ENCODE measurements at places on chromosomes 13 and 19.

DNA sequence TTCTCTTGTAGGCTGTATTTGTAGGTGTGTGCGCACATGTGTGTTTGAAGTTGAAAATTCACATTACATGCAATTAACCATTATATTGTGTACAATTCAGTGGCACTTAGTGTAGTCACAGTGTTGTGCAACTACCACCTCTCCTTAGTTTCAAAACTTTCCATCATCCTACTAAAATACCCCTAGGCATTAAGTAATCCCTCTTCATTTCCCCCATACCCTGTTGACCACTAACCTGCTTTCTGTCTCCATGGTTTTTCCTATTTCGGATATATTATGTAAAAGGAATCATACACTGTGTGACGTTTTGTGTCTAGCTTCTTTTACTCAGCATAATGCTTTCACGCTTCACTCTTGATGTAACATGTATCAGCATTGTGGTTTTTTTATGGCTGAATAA is 16.1 kb downstream of the LSM14A start:
- no peak for DNase-seq

- DNase-seq: no peak
These were observed 92.1 kb downstream of the ABCC4 start for GRCh38 chr13:95209109-95209508.

GRCh38 chr19:1134431-1134830 is 30.6 kb downstream of the GPX4 start:
- no peak for DNase-seq

GRCh38 chr13:53126841-53127245 is 98.2 kb downstream of the OLFM4 start:
- no peak for DNase-seq

GRCh38 chr19:4414800-4415321 is 12.4 kb downstream of the CHAF1A start:
- no peak for DNase-seq

DNA sequence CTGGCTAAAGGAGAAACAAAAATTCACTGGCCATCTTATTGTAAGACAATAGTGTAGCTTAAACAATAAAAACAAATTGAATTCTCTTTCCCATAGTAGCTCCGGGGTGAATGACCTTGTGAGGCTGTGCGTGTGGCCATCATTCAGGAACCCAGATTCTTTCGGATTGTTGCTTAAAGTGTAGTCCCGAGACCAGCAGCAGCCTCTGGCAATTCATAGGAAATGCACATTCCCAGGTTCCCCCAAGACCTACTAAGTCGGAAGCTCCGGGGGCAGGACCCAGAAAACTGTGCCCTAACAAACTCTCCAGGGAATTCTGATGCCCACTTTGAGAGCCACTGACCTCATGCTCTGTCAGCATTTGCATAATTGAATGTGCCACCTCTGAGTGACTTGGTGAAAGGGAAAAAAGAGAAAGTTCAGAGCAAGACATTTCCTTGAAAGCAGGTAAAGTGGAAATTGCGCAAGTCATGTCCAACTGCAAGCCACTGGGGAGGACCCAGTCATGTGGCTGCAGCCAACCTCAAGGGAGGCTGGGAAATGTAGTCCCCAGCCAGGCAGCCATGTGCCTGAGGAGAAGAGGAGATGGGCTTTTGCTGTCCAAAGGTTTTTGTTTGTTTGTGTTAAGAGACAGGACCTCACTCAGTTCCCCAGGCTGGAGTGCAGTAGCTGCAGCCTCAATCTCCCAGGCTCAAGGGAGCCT is 50.7 kb upstream of the PNMA8B start:
- DNase-seq: no peak

DNA sequence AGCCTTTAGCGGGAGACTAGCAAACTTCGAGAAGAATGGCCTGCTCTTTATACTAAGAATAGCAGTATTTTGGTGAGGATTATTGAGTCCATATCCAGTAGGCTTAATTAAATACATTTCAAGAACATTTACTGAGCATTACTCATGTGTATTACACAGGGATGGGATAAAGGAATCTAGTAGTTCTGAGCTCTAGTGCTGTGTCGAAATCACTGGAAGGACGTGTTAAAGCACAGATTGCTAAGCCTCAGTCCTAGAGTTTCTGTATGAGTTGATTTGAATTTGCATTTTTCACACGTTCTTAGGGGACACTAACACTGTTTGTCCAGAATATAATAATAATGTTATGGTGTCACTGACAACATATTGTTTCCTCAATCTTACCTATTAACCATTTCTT is 9.0 kb downstream of the ZNF302 start:
- no peak for DNase-seq

DNA sequence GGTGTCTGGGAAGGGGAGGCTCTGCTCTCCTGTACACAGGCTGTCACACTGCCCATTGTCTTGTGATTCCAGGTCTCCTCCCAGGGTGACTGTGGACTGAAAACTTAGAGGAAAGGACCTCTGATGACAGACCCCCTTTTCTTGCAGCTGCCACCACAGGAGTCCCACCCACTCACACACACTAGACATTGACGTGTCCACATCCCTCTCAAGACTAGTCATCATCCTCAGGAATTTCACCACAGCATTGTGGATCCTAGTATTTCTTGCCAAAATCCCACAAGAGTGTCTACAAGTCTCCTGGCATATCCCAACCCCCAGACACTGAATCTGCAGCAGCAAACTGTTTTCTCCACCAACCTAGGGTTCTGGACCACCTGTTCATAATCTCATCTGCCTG is 5.3 kb downstream of the ZNF85 start:
- DNase-seq: no peak

- DNase-seq: no peak
These were observed 7.7 kb upstream of the GPR18 start for GRCh38 chr13:99265821-99266426.

DNA sequence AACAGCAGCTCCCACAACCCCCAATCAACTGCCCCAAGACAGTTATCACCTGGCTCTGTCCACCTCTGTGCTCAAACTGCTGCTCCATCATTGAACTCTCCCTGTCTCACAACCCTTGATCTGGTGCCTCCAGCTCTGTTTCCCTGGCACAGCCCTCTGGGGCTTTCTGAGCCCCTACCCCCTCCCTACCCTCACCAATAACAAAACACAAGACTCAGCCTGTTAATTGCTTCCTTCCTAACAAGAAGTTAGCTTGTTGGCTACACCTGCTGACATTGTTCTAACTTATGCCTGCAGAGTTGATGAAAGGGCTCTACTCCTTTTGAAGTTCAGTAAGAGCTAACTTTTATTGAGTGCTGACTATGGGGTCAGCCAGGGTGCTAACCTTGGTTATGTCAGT is 99.4 kb upstream of the FNDC3A start:
- no peak for DNase-seq

- no peak for DNase-seq
These were observed 238.4 kb downstream of the TUBA3C start for GRCh38 chr13:18943273-18943672.

DNA sequence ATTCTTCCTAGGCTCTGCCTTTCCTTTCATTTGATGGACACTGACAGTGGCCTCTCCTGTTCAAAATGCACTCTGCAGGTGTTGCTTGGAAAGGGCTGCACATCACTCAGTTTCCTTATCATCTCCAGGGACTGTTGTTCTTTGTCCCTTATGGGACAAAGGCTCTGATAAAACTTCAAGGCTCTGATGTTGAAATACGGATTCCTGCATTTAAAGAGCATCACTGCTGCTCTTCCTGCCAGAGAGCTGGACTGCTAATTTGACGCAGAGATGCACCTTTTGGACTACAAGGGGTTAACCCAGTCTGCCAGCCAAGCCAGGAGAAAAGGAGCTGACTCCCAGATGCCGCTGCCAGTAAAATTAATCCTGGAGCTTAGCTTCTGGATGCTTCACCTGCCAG is 952.1 kb downstream of the DIAPH3 start:
- DNase-seq: no peak

GRCh38 chr13:81207636-81208035 is 866.7 kb upstream of the SPRY2 start:
- no peak for DNase-seq

DNA sequence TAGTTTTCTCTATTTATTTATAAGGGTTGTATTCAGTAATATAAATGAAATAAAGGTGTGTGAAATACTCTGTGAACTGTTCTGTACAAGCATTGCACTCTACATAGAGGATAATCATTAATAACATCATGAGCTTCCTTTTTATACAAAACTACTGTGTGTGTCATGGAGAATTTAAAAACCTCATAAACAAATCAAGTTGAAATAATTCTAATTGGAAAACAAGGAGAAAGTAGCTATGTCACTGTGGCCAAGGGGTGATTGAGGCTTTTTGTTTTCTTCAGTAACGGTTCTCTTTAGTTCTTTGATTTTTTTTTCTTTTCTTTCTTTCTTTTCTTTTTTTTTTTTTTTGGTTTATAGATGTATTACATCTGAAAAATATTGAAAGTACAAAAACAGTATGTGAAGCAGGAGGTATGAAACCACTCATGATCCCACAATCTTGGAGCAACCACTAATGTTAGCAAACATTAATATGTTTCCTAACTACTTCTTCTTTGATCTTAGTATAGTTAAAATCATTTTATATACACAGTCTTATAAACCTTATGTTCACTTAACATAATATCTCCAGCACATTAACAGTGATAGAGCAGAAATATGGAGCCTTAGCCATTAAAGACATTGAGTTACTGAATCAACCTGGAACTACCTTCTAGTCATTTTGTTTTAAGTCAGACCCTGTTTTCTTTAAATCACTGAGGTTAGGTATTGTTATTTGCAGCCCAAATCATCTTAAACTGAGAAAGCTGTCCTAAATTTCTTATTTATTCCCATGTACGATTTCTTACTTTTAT is 45.4 kb downstream of the WDFY2 start:
- DNase-seq: no peak

DNA sequence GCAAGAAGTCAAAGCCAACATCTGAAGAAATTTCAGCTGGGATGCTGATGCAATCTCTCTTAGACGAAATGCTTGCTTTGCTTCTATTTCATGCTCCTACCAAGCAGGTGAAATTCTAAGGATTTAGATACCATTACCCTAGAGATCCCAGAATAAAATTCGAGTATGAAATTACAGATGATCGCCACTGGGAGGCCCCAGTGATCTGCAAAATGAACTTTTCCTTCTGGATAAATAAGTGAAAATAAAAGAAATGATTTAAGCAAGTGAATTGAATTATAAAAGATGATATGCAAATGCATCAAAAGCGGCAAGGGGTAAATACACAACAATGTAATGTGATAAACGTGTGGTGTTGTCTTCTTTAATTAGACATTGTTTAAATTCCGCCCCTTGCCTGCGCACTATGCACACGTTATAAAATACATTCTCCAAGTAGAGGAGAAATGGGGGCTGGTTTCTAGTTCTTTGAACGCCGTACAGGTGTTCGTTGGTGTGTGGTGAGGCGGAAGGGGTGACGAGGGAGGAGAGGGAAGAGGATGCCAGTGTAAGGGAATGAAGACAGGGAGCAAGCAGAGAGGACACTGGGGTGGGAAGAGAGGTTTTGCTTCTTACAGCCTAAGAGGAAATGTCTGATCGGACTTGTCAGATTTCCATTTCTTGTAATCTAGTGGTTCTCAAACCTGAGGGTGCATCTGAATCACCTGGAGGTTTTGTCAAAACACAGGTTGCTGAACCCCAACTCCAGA is 58.0 kb downstream of the ERCC5 start:
- no peak for DNase-seq

GRCh38 chr13:93900731-93901130 is 578.8 kb downstream of the DCT start:
- DNase-seq: no peak

DNA sequence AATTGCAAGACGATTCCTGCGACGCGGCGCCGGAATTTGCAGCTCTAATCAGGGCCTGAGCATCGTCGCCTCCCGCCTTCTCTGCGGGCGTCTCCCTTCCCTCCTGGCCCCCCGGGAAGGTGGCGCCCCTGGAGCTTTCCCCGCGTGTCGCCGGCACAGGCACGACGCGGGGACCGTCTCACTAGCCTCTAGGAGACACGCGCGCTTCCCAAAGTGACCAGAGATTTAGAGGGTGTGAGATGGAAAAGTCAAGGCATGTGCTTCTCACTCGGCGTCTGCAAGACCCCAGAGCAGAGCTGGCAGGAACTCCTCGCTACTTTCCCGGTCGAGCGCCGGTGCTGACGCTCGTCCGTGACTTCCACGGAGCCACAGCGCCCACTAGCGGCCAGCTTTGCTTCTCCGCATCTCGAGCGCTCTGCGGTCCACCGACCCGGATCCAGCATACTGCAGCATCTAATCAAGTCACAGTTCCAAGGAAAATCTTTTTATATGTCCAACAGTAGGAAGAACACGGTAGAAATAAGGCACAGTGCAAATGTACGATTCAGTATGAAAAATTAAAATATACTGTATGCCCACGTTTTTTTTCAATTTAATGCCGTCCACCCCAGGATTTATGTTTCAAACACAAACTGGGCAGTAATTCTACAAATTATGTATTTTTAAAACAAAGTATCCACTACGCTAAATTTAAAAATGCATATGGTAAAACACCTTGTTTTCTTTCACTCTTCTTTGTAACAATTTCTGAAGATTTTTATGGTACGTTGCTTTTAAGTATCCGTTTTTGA is 977 bp upstream of the EFNB2 start:
- DNase-seq: peak; percentile 86

DNA sequence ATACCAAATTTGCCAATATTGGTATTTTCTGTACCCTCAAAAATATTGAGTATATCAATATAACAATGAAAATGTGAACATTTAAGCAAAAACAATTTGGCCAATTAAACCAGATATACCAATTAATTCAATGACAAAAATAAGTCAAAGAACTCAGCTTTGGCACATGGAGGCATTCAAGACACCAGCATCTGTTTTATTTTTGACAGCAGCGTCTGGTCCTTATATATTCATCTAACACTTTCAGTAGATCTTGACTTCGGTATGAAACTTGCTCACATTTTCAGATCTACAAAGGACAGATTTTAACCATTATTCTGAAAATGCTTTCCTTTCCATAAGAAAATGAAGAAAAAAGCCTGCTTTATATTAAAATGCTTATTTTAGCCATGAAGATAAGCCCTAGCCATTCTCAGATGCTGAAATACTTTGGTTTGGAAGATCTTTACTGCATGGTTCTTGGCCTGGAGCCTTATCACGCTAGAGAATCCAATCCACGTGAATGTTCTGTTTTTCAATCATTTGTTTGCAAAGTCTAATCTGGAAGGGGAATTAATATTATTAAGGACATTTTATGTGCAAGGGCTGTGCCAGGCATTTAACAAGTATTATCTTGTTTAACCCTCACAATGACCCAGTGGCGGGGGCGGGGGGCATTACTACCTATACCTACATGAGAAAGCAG is 132.2 kb downstream of the DLEU7 start:
- DNase-seq: no peak

DNA sequence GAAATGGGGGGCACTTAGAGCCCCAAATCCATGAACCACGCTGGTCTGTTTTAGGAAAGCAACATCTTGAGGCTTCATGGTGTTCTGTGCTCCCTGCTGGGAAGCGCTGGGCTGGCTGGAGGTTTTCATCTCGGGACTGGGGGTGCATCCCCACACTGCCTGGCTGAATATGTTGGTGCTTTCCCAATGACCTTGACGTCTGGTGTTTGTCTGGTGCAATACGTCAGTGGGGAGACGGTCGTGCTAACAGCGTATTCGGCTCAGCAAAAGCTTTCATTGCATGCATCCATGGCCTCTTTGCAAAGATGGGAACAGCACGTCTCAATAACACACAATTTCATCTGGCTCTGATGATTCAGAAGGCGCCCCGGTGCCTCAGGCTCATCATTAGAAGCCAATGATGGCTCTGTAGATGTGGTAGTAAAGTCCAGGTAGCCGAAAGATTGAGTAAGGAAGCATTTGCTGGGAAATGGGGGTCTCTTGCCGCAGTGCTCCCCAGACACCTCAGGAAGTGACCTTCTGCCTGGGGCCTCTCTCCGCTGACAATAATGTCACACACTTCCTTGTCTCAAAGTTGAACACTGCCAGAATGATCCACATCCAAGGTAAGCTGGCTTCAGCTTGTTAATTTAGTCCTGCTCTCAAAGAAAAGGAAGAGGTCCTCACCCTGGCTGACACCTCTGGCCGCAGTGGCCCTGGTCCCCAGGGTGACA is 97.7 kb downstream of the ING1 start:
- no peak for DNase-seq
